Activated CD4-positive, alpha-beta T cell treated with anti-CD3 and anti-CD28 coated beads for 24 hours (primary cell): ENCODE measurements at places on chromosomes 4 and X.

DNA sequence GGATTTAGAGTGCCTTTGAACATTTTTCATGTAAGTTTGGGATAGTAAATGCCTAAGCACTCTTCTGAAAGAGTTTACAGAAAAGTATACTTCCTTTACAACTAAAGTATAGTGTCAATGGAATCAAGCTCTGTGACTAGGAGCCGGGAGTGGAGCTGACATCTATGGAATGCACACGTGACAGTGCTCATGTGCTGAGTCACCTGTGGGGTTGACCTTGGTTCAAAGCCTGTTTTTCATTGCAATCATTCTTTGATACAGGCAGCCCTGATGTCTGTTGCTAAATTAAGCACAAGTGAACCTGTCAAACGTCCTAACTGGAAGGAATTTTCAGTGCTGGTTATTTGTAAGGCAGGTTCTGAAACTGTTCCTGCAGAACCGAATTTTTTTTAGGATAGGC lies 82.5 kb downstream of the GPAT3 start:
- DNase-seq: no peak

- DNase-seq: no peak
Observed at GRCh38 chr4:88130544-88131305, 27.7 kb downstream of the ABCG2 start.

DNA sequence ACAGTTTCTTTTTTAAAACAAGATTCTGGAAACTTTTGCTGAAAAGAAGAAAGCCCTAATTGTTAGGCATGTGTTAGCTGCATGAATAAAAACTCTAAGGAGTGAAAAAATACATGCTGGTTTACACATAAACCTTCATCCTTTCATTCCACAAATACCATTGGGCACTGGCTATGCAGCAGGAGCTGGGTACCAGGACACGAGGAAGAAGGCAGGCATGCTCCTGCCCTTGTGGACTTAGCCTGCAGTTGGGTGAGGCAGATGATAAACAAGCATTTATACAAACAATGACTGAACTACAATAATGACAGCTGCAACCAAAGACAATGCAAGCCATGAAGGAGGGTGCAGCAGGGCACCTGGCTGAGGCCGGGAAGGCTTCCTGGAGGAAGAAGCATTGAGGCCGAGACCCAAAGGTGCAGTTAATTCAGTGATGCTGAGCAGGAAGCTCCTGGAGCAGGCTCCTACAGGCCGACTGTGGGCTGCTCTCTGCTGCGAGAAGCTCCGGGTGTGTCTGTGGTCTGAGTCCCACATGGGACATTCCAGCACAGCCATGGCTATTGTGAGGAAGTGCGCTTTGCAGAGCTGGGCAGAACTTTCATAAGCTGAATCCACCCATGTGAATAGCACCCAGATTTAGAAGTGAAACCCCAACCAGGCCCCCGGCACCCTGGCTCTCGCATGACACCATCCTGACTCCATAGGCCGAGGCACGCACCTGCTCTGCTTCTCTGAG lies 44.0 kb upstream of the MXD4 start:
- DNase-seq: no peak

DNA sequence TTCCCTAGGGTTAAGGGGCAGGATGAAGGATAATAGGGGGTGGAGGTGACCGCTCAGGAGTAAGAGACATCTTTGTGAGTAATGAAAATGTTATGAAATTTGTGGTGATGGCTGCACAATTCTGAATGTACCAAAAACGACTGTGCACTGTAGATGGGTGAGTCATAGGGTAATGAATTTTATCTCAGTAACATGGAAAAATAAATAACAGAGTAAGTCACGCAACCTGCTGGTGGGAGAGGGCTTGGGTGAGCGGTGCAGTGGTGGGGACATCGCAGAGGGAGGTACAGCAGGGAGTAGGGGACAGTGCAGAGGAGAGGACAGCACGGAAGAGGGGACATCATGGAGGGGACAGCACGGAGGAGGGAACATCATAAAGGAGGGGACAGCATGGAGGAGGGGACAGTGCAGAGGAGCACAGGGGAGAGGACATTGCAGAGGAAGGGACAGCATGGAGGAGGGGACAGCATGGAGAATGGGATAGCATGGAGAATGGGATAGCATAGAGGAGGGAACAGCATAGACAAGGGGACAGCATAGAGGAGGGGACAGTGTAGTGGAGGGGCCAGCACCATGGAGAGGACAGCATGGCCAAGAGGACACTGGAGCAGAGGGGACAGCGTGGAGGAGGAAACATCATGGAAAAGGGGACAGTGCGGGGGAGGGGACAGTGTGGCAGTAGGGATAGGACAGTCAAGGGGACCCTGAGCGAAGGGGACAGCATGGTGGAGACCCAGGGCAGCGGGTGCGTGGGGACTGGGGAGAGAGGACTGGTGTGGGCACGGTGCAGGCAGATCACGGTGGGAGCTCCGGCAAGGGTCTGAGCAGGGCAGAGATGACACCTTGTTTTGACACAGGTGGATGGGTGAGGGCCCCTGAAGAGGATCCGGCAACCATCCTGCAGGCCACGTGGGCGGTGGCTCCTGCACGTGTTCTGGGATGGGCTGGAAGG lies 68.5 kb upstream of the MXD4 start:
- no peak for DNase-seq

- no peak for DNase-seq
Observed at GRCh38 chrX:39726771-39727170, 371.0 kb downstream of the BCOR start.

GRCh38 chr4:187357045-187357643 lies 633.5 kb upstream of the FAT1 start:
- no peak for DNase-seq
